Right renal cortex interstitium (tissue), 3 donors: ENCODE measurements at places on chromosomes 1 and 21. TPM values are rescaled to one million over a fixed set of nuclear protein-coding genes. Genes with fewer than 3 reads are reported as not detected.

Gene KCNA2
- 0.32 TPM for polyA plus RNA-seq

Gene XKR8
- 8.0 TPM for polyA plus RNA-seq

Gene C1orf167
- polyA plus RNA-seq = 0.46 TPM

Gene OXCT2
- polyA plus RNA-seq = 0.40 TPM

Gene POFUT2
- polyA plus RNA-seq = 28.1 TPM

Gene SPAG17
- polyA plus RNA-seq = 5.9 TPM

Gene CELA2A
- polyA plus RNA-seq = 0.31 TPM

DNA sequence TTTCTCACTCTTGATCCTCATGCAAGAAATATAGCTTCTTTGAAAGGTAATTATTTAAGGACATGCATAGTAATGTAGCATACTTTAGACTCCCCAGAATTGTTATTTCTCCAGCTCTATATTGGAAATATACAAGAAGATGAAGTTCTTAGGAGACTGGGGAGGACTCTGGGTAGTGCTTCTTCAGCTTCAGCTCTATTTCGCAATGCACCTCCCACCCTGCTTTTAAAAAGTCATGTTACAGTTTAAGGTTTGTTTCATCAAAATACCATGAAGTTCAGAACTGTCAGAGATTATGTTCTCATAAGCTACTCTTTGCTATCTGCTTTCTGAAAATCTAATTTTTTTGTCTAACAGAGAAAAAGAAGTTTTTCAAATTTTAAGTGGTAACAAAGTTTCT is 586.2 kb upstream of the ADGRL4 start:
- no peak for DNase-seq

- DNase-seq = no peak
Observed at GRCh38 chr1:198123133-198123532, 33.7 kb upstream of the NEK7 start.

- no peak for DNase-seq
Observed at GRCh38 chr1:16967095-16967575, 13.3 kb downstream of the MFAP2 start.

- DNase-seq = no peak
Observed at GRCh38 chr1:18948913-18949685, 7.4 kb downstream of the IFFO2 start.

DNA sequence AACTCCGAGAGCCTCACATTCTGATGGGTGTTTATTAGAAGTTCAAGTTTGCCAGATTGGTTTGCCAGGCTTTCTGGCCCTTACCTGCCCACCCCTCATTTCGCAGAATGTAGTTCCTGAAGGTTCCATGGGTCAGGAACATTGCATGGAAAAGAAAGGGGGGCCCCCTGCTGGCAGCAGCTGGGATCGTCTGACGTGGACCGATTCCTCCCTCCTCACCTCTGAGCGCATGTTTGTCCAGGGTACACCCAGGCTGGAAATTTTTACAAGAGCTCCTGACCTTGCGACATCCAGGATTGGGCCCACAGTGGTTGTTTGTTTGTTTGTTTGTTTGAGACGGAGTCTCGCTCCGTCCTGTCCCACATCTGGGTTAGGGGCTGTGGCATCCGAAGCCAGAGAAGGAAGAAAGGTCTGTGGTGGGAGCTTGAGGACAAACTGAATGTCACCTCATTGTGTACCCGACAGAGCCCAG is 126.0 kb upstream of the TMEM51 start:
- DNase-seq = no peak

GRCh38 chr1:64892576-64893573 is 73.5 kb downstream of the JAK1 start:
- no peak for DNase-seq

DNA sequence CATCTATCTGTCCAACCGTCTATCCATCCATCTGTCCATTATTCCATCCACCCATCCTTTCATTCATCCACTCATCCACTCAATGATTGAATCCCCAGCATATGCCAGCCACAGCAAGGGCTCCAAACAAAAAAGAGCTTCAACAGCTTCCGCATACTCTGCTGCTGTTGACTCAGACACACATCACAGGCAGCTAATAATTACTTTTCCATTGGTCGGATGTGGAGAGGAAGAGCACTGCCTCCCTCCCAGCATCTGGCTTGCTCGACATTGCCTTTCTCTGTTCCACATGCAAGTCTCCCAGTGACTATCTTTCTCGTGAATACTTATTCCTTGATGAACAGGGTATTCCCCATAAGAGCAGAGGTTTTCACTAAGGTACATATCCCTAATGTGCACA is 176.5 kb downstream of the HIVEP3 start:
- no peak for DNase-seq

GRCh38 chr21:20720623-20721022 is 277.6 kb upstream of the NCAM2 start:
- no peak for DNase-seq

DNA sequence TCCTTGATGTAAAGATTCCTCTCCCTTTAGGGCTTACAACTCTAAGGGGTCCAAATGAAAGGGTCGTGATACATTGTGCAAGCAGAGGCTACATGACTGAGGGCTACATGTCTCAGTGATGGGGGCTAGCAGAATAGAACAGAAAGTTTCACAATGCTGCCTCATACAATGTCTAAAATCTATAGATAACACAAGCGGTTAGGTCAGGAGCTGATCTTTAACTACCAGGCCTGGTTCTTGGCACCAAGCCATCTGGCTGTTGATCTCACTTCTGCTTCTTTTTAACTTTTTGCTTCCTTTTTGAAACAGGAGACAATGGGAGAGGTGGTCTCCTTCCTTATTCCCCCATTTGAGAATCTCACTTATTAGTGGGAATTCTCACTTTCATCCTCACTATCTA is 710.2 kb downstream of the AMY1C start:
- DNase-seq = no peak
